ENCODE measurements at places on chromosomes 1 and 21.

- no peak for DNase-seq
Measured at GRCh38 chr1:26768755-26769154, 19.0 kb upstream of the PIGV start.

GRCh38 chr1:8063298-8064036, 37.4 kb upstream of the ERRFI1 start:
- no peak for DNase-seq

DNA sequence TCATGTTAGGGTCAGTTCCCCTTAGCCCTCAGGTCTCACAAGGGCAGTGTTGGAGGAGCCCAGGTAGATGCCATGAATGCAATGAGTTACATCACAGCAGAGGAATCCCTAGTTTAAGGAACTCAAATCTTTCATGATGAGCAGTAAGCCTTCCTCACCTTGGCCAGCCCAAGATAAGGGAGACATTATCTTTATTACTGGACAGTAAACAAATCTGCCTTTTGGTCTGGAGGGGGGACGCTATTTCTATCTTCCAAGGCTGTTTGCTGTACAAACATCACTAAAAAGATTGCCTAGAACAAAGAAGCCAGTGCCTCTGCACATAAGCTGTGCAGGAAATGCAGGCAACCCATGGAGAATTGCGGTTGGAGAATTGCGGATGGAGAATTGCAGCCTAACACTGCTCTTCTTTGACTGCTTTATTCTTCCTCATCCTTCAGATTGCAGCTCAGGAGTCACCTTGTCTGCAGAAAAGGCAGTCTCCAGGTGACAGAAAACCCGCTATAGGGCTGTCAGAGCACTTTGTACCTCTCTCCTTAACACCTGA, 2.3 kb upstream of the CHI3L1 start:
- DNase-seq = no peak

DNA sequence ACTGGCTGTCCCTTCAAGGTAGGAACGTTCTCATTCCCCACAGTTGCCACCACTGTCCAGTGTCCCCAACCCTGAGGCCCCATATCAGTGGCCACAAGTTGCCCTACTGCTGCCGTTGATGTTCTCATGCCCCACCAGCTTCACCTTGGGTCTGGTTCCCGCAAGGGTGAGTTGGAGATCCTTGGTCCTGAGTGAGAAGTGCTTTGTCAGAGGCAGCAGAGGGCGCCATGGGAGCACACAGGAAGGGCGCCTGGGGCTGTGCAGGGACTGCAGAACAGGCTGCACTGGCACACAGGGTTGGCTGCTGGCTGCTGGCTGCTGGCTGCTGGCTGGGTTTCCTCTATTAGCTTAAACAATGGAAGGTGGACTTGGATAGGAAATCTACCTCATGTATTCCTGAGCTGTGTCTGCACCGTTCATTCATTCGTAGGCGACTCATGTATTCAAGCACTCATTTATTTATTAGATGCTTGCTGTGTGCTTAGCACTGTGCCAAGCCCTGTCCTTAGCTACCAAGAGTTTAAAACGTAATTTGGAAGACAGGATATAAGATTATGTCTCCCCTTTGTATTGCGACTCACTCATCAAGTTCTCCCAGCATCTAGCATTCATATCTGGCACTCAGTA, 2.1 kb upstream of the S100A9 start:
- DNase-seq = no peak

Data from cerebellar nuclear complex (tissue), 1 donor.